ENCODE measurements at places on chromosomes 3 and 15.

GRCh38 chr15:47607695-47608094 is 109.6 kb upstream of the SEMA6D start:
- no peak for DNase-seq

GRCh38 chr3:123660900-123661299 is 76.0 kb upstream of the HACD2 start:
- DNase-seq, result no peak

DNA sequence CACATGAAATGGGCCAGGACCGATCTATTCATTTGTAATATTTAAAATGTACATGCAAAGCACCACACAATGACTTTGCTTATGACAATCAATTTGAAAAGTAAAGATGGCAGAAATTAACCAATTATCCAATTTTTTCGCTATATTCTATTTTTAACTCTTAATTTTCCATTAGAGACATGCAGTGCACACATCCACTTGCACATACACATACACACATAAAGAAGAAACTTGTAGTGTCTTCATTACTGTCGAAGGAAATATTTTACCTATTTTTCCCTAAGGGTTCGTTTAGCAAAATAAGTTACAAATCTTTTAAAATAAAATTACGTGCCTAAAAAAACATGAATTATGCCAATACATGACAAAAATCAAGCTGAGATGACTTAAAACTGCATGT is 194.3 kb upstream of the MDFIC2 start:
- DNase-seq, result no peak

- no peak for DNase-seq
Measured at GRCh38 chr3:50520849-50521248, 17.4 kb upstream of the CACNA2D2 start.

- DNase-seq, result no peak
Measured at GRCh38 chr15:66884661-66885237, 180.7 kb upstream of the SMAD3 start.

DNA sequence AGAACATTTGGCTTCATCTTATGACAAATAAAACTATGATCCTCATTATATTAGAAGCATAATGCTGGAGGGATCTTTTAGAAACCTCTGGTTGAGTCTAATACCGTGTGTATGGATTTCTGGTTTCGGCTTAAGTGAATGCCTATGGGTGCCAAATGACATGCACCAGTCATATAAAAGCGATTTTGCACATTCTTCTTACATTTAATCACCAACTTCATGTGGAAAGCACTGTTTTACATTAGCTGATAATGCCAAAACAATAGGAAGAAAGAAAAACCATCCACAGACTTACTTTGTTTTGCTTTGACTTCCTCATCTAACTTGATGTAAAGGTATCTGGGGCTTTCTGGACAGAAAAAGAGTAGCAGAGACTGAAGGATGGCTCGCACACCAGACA is 20.9 kb downstream of the SLC2A2 start:
- no peak for DNase-seq

GRCh38 chr3:189360291-189360690 is 188.5 kb downstream of the TPRG1 start:
- DNase-seq, result no peak

DNA sequence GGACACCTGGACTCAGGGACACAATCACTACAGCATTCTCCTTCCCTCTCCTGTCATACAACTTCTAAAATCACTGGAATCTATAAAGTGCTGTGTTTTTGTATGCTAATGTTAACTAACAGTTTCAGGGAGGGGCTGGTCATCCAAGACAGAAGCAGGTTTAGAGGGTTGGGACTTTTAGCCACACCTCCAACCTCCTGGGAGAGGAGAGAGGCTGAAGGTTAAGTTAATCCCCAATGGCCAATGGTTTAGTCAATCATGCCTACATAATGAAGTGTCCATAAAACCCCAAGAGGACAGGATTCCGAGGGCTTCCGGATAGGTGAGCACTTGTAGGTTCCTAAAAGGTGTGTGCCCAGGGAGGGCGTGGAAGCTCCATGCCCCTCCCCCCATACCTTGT is 219.3 kb upstream of the CTNNB1 start:
- DNase-seq, result no peak

DNA sequence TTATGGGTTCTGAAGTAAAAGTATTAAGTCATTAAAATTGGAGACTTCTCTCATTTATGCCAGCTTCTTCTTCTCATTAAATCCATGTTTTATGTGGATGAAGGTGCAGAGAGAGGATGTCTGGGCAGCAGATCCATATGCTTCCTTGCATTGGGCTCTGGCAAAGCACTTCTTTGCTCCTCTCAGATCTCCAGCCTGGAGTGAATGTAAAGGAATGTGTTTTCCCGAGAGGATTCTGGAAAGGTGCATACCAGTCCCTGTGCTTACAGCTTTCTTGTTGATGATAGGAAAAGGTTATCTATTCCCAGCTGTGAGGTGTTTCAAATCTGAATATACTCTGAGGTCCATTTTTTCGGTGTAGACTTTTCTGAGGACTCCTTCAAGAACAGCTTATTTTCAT is 79.9 kb upstream of the PEX5L start:
- DNase-seq, result no peak
